ENCODE measurements at places on chromosomes 2 and 18. TPM values are rescaled to one million over a fixed set of nuclear protein-coding genes. Genes with fewer than 3 reads are reported as not detected.

The DTNA gene
- 2.3 TPM for total RNA-seq

The LDLRAD4 gene
- 3.0 TPM for total RNA-seq

The ATP6V1B1 gene
- 2.4 TPM for total RNA-seq

The PXDN gene
- 7.1 TPM for total RNA-seq

The SMYD1 gene
- not detected for total RNA-seq

The RIT2 gene
- total RNA-seq = not detected

The FBLN7 gene
- total RNA-seq = 1.4 TPM

DNA sequence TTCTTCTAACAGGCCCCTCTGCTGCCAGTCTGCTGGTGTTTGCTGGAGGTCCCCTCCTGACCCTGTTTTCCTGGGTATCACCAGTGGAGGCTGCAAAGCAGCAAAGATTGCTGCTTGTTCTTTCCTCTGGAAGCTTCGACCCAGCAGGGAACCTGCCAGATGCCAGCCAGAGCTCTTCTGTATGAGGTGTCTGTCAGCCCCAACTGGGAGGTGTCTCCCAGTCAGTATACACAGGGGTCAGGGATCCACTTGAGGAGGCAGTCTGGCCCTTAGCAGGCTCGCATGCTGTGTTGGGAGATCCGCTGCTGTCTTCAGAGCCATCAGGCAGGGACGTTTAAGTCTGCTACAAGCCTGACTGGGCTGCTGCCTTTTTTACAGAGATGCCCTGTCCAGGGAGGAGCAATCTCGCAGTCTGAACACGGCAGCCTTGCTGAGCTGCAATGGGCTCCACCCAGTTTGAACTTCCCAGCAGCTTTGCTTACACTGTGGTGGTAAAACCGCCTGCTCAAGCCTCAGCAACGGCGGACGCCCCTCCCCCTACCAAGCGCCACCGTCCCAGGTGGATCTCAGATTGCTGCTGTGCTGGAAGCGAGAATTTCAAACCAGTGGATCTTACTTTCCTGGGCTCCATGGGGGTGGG, 29.9 kb downstream of the CHCHD5 start:
- ATAC-seq = no peak

- no peak for ATAC-seq
Observed at GRCh38 chr2:65156041-65156440, 26.1 kb upstream of the RAB1A start.

- ATAC-seq = no peak
Observed at GRCh38 chr2:3100386-3100785, 277.2 kb downstream of the EIPR1 start.

DNA sequence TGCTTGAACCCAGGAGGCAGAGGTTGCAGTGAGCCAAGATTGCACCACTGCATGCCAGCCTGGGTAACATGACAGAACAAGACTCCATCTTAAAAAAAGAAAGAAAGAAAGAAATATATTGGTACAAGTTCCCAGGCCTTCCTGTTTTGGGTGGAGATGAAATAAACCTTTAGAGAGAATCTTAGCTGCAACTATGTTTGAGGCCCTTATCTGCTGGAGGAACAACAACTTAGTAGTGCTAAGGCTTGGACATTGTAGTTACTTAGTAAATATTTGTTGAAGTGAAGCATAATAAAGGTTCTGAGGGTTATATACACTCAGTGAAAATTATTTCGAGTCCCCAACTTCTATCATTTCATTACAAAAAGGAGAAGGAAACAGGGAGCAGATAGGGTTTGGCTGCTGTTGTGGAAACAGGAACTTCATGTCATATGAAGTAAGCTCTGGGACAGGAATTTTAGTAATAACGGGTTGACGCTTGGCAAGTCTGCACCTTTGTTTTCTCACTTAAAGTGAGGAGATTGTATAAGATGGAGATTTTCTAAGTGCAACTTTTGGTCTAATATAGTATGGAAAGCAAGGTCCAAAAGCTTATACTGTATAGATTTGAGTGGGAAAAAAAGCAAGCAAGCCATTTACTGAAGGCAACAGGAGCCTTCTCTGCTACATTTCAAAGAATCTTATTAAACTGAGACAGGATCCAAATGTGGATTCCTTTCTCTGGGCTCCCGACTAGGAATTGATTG, 40.0 kb upstream of the AGPS start:
- peak; percentile 23 for ATAC-seq

DNA sequence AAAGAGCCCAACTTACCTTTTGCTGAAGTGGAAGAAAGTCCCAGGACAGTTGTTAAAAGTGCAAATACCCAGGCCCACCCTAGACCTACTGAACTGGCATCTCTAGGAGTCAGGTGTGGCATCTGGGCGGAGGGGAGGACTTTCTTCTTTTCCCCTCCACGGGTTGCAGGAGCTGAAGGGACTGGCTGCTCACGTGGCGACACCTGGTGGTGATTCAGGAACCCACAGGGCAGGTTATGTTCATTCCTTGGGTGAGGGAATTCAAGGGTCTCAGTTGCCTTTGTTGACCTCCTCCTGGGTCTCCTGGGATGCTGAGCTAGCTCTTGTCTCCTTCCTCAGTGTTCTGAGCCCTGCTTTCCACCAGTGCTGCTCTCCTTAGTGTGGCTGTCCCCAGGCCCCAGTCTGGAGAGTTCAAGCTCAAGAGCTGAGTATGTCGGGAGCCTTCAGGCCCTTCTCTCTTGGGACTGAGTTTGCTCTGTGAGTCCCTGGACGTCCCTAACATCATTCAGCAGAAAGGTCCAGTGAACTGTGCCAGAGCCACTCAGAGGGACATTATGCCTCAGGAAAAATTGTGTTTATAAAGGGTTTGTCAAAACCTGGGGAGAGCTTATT, 56.9 kb downstream of the DYSF start:
- ATAC-seq = peak; percentile 48

DNA sequence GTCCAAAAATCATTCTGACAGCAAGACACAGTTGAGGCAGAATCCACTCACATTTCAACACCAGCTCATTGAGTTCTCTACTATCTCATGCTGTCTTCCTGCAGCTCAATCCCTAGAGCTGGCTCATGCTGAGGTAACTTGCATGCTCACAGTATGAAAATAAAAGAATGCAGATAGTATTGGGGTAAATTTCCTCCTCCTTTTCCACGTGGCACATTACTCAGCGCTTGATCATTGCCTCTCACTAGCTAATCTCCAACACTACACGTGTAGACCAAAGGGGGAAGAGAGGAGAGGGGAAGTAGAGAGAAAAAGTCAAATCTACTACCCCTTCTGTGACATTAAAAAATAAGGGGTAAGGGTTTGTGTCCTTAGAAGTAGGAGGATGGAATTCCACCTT, 300.6 kb downstream of the AFF3 start:
- no peak for ATAC-seq

DNA sequence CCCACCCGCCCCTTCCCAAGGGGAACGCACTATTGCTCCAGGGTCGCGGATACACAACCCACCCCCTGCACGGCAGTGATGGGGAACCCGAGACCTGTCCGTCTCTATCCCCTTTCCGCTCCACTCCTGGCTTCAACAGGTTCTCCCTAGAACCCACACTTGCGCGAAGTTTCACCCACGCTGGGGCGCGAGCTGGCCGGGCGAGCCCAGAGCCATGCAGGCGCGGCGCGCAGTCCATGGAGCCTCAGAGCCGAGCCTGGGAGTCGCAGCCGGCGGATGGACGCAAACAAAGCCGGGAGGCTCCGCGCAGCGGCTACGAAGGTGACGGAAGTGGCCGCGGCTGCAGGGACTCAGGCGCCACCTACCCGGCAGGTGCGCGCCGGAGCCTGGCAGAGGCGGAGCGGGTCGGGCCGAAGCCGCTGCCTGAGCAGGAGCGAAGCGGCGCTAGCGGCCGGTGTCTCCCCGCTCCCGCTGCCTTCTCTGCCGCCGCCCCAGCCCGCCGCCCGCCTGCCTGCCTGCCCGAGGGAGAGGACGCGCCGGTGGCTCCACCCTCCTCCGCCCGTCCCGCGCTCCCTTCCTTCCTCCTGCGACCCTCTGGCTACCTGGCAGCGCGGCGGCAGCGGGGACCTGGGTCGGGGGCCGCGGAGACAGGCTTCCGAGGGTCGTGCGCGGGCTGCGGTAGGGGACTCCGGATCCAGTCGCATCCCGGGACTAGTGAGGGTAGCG, 14.0 kb downstream of the ALPG start:
- ATAC-seq = peak; percentile 67

DNA sequence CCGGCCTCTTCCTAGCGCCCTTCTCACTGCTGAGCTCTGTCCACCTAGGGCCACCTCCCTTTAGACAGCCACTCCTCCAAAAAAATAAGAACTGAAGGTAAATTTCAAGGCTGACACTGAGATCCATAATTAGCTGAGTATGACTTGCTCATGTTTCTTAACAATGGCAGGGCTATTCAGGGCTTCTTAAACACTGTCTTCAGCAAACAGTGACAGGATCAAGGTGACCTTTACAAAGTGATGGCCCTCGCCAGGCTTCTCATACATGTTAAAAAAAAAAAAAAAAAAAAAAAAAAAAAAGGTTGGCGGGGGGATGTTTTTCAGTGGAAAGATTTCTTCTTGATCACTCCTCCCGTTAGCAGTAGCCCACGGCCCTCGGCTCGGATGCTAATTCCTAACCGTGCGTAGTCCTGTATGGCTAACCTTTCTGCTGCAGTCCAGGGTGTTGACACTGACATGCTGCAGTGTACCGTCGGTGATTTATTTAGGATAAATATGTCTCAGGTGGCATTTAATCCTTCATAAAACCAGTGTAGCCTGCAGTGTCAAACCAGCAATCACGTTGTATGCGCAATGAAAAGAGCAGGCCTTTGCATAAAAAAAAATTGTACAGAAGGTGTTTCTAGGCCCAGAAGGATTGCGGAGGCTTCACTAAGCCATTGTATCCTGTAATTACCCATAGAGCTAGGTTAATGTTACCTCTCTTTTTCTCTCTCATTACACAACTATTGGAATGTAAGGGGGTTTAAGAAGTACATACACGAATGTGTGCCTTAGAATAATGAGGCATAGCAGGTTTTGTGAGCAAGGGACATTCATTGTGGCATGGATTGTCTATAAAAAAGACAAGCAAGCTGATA, 142.7 kb downstream of the PTGR3 start:
- no peak for ATAC-seq

- no peak for ATAC-seq
Observed at GRCh38 chr2:29033172-29033571, 41.2 kb downstream of the PCARE start.

- no peak for ATAC-seq
Observed at GRCh38 chr2:98898423-98898841, 37.6 kb downstream of the CRACDL start.

DNA sequence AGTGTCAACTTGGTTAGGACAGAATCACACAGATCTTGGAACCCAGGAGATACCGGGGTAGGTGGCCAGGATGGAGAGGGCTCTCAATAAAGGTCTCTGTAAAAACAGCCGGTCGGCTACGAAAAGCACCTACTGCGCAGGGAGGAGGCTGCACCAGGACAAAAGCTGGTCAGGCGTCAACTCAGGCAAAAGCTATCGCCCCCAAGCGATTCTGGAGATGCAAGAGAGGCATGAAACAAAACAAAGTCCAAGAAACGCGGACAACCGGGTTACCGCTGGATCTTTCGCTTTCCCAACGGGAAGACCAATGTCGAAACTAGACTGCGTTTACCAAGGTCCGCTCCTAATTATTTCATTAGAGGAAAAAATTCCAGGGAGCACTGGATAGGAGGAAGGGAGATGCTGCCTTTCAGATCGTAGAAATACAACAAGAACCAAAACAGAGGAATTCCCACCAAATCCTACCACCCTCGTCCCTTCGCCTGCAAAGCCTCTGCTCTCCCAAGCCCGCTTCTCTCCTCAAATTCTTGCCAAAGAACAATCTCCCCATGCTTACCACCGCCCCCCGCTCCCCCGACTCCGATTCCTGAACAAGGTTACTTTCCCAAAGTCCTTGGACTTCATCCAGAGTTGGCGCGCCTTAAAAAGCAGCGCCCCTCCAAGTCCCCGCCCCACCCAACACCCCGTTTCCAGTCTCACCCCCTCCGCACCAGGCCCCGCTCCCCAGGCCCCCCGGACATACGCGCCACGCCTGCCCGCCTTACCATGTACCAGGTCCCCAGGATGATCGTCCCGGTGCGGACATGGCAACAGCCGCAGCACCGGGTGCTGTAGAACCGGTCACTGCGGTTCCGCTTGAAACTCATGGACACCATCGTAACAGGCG, 539 bp downstream of the LAPTM4A start:
- ATAC-seq = no peak

DNA sequence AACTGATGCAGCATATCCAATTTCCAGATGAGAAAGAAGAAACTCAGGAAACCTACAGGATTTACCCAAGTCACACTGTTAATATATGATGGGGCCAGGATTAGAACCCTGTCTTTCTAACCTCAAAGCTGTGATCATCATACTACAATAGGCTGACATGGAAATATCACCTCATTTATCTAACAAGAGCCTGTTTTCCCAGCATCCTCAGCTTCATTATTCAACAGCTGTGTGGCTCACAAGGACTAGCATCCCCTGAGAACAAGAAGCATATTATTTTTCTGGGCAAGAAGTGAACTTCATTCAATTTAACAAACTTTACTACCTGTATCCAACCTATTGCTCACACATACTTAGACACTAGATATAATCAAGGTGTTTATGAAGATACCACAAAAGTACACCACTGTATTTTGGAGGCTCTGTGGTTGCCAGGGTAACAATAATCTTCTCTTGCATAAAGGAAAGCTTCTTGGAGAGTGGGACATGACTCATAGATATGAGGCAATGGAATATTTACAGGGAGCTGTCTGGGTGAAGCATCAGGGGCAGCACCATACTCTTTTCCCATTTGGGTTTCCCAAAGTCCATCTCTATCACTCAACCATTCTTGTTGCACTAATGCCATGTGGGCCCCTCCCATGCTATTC, 218.2 kb downstream of the RAD51AP2 start:
- peak; percentile 64 for ATAC-seq

- ATAC-seq = no peak
Observed at GRCh38 chr2:16728351-16729136, 62.9 kb upstream of the CYRIA start.

DNA sequence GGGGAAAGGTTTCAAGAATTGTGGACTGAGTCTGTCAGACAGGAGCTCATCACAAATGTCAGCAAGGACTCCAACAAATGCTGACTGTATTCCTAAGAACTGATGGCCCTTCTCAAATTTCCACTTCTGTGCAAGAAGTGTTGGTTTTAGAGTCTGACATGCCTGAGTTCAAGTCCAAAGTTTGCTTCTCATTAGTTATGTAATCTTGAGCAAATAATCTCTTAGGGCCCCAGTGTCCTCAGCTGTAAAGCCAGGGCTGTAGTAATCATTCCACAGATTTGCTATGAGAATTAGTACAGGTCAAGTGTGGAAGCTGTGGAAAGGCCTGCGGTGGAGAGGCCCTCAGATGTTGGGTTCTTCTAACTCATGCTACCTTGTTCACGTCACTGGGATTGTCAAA, 23.9 kb downstream of the MEP1B start:
- no peak for ATAC-seq

DNA sequence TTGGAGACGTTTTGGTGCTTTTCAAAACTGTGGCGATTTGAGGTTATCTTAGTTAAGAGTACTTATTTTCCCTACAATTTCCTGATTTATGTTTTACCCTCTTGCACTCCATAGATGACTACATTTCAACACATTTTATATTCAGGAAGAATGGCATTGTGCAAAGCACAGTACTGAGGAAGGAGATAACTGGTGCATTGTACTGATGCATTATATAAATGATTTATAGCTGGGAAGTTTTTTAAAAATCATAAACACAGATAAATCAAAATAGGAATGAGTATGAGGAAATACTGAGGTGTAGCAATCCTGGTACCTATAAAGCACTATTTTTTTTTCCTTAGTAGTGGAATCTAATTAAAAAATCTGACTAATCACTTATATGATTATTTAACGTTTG, 5.6 kb downstream of the REL start:
- no peak for ATAC-seq

GRCh38 chr2:120675460-120676130, 60.1 kb upstream of the GLI2 start:
- ATAC-seq = peak; percentile 88
